ENCODE measurements at places on chromosomes 6 and 20. TPM values are rescaled to one million over a fixed set of nuclear protein-coding genes. Genes with fewer than 3 reads are reported as not detected.

The NKAPL gene
- total RNA-seq, result not detected

The ADGB gene
- total RNA-seq, result not detected

DNA sequence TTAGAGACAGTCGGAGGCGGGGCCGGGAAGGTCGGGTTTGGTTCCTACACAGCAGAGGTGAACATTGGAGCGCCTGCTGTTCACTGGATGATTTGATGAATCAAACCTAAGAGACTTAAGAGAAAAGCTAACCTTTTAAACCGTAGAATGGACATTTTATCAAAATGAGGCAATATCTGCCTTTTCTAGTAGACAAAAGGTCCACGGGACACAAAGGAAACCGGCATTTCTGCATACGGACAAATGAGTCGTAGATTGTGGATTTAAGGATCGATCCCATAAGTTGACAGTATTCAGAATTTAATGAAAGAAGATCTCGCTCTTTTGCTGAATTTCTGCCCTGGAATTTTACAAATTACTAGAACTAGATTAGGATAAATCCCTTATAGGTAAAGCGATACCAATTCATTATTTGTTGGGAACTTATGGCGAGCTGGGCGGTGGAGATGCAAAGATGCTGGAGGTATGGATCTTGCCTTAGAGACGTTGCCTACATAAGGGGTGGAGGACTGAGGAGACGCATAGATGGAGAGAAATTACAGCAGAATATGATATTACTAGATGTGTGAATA is 400 bp downstream of the PAK1IP1 start:
- peak overlapping the region; percentile 73 for H3K4me3 ChIP-seq
- H3K27me3 ChIP-seq, result no peaks in the 10 kb centered on the region
- no peak for DNase-seq
- H3K36me3 ChIP-seq, result peaks cover 25% of the 10 kb centered on the region
- peaks cover 34% of the 10 kb centered on the region for H3K4me1 ChIP-seq
- H3K27ac ChIP-seq, result peak overlapping the region; percentile 90

DNA sequence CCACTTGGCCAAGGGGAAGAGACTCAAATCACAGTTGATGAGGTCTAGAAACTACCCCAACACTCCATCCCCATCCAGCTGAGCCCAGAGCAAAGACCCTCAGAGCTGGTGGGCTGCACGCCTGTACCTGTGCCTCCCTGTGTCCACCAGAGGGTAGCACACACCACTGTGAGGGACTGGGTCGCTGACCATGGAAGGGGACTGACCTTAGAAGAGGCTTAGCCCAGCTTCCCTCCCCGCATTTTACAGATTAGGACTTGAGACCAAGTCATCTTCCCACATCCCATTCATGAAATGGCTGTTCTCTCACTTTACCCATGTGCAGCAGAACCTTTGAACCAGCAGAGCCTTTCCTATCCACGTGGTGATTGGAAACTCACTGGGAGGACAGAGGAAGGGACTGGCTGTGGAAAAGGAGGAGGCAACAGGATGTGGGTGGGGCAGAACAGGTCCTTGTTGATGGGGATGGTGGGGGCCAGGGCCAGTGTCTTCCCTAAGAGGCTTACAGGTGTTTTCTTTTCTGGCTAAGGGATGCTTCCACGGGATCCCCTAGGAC is 44.3 kb downstream of the CPXM1 start:
- H3K27me3 ChIP-seq, result no peaks in the 10 kb centered on the region
- peaks cover 28% of the 10 kb centered on the region for H3K4me1 ChIP-seq
- DNase-seq, result peak; percentile 89
- H3K4me3 ChIP-seq, result no peak overlapping the region
- no peak overlapping the region for H3K27ac ChIP-seq

The PSORS1C1 gene
- total RNA-seq, result 9.6 TPM

The PRDM1 gene
- 27.0 TPM for total RNA-seq

DNA sequence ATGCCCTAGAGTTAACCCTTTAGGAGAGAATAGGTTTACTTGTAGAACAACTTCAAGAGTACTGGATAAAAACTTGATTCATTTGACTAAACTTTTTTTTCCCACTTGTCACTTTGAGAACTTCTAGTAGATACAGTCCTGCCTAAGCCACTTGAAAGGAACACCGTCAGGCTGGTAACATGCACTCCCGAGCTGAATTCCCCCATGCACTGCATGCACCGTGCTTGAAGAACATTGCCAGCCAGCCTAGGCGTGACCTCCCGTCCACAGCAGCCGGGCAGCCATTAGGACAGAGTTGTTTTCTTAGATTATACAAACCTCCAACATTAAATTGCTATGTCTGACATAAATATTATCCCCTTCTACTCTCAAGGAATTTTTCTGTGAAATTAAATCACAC is 52.6 kb downstream of the SMLR1 start:
- H3K36me3 ChIP-seq, result no peaks in the 10 kb centered on the region
- no peak overlapping the region for H3K27ac ChIP-seq
- no peaks in the 10 kb centered on the region for H3K27me3 ChIP-seq
- no peak overlapping the region for H3K4me3 ChIP-seq

GRCh38 chr6:156189195-156189594 is 588.0 kb upstream of the ARID1B start:
- no peak for DNase-seq
- H3K4me1 ChIP-seq, result no peaks in the 10 kb centered on the region
- H3K27ac ChIP-seq, result no peak overlapping the region
- no peaks in the 10 kb centered on the region for H3K27me3 ChIP-seq
- H3K36me3 ChIP-seq, result no peaks in the 10 kb centered on the region

- H3K4me3 ChIP-seq, result no peak overlapping the region
- H3K4me1 ChIP-seq, result no peaks in the 10 kb centered on the region
- H3K27ac ChIP-seq, result no peak overlapping the region
- no peaks in the 10 kb centered on the region for H3K36me3 ChIP-seq
- no peaks in the 10 kb centered on the region for H3K27me3 ChIP-seq
Measured at GRCh38 chr6:75486850-75487518, 6.6 kb downstream of the FILIP1 start.

- no peaks in the 10 kb centered on the region for H3K27me3 ChIP-seq
- H3K36me3 ChIP-seq, result no peaks in the 10 kb centered on the region
- no peak overlapping the region for H3K4me3 ChIP-seq
- peaks cover 2% of the 10 kb centered on the region for H3K4me1 ChIP-seq
- DNase-seq, result no peak
Measured at GRCh38 chr6:75855052-75855451, 106.0 kb downstream of the MYO6 start.

DNA sequence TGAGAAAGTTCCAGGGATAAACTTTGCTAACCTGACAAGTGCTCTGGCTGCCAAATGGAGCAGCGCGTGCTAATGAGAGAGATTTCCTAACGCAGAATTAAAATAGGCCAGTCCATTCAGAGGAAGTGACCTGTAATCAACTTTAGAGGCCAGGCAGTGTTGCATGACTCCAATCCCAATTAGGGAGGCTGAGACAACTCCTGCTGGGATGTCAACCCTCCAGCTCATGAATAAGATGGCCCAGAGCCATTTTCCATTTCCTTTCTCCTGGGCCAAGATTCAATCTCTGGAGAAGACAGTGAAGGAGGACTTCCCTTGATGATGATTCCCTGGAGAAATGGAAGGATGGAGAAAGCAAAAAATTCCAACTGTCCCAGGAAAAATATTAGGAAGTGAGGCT is 241.5 kb upstream of the RNF24 start:
- H3K36me3 ChIP-seq, result no peaks in the 10 kb centered on the region
- no peaks in the 10 kb centered on the region for H3K27me3 ChIP-seq
- no peak overlapping the region for H3K4me3 ChIP-seq
- H3K4me1 ChIP-seq, result no peaks in the 10 kb centered on the region
- H3K27ac ChIP-seq, result no peak overlapping the region

DNA sequence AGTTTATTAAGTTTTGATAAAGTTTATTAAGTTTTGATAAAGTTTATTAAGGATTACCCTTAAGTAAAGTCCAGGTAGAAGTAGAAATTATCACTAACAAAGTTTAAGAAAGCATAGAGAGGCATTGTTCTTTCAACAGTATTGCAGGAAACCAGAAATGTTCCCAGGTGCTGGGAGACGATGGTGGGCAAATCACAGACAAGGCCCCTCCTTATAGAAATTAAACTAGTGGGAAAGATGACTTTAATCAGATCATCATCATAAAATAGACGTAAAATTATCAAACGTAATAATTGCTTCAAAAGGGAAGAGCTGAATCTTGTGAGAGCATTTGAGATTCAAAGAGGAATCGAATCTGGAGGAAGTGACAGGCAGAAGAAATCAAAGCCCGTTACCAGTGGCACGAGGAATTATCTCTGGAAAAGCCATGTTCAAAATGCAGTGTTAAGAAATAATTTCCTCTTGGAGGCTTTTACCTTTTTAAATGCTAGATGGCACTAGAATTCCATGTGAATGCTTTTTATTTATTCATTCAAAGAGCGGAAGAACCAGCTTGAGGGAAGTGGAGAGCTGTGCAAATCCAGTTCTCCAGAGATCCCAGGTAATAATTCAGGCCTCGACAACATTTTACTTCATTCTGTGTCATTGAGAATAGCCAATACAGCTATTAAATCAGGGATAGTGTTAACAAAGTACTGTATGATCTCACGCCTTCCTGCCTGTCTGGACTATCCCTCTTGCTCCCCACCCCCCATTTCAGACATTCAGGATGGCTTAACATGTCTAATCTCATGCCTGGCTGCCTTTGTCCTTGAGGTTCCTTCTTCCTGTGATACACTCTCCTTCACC is 1.0 kb upstream of the APMAP start:
- DNase-seq, result peak; percentile 62
- H3K27ac ChIP-seq, result peak overlapping the region; percentile 89
- H3K4me3 ChIP-seq, result peak overlapping the region; percentile 92
- no peaks in the 10 kb centered on the region for H3K27me3 ChIP-seq

GRCh38 chr6:166834049-166834448 is 122.3 kb downstream of the RNASET2 start:
- no peaks in the 10 kb centered on the region for H3K36me3 ChIP-seq
- no peak overlapping the region for H3K4me3 ChIP-seq
- H3K27me3 ChIP-seq, result no peaks in the 10 kb centered on the region
- H3K4me1 ChIP-seq, result no peaks in the 10 kb centered on the region

GRCh38 chr6:4124351-4124750 is 11.0 kb downstream of the ECI2 start:
- no peaks in the 10 kb centered on the region for H3K4me1 ChIP-seq
- no peaks in the 10 kb centered on the region for H3K36me3 ChIP-seq
- no peaks in the 10 kb centered on the region for H3K27me3 ChIP-seq
- no peak overlapping the region for H3K27ac ChIP-seq

The JPH2 gene
- 13.8 TPM for total RNA-seq

The HAO1 gene
- total RNA-seq, result not detected

DNA sequence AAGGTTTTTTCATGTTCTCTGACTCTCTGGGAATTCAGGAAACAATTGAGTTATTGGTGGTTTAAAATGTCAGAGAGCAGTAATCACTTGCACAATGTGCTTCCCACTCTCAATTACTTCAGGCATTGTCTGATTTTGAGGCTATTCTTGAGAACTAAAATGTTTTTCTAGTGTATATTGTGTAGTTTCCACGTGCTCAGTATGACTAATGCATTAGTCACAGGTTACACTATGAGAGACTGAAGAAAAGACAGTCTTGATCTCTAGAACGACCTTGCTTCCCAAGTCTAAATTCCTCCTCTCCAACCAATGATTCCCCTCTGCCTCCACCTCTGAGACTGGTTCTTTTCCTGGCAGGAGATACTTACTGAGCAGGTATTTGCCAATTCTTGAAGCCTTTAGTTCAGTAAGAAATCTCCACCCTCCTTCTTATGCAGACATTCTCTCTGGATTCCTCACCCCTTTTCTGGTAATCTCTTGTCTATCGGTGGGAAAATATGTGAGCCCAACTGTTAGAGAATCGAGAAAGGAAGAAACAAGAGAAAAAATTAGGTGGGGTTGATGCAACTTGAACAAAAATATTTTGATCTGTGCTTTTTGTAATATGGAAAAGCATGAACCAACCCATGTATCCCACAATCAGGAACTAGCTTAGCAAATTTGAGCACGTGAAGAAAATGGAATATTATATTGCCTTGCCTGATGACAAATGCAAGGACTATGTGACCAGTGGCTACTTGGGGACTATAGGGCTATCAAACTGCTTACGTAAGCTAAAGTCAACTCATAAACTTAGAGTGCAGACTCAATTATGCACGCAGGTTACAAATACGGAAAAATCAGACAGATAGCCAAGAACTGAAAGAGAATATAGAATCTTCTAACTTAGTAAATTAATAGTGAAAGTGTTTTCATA is 61.1 kb upstream of the SLC22A16 start:
- H3K36me3 ChIP-seq, result no peaks in the 10 kb centered on the region
- H3K27me3 ChIP-seq, result no peaks in the 10 kb centered on the region
- peak overlapping the region; percentile 15 for H3K27ac ChIP-seq
- no peak overlapping the region for H3K4me3 ChIP-seq
- H3K4me1 ChIP-seq, result peaks cover 34% of the 10 kb centered on the region

GRCh38 chr20:32509639-32510066 is 75.5 kb downstream of the NOL4L start:
- peaks cover 16% of the 10 kb centered on the region for H3K4me1 ChIP-seq
- no peaks in the 10 kb centered on the region for H3K27me3 ChIP-seq
- no peaks in the 10 kb centered on the region for H3K36me3 ChIP-seq
- no peak for DNase-seq
- H3K27ac ChIP-seq, result no peak overlapping the region

GRCh38 chr6:135224037-135224647 is 43.0 kb downstream of the MYB start:
- no peak overlapping the region for H3K4me3 ChIP-seq
- DNase-seq, result no peak
- H3K36me3 ChIP-seq, result no peaks in the 10 kb centered on the region

GRCh38 chr20:34582911-34583310 is 24.4 kb downstream of the MAP1LC3A start:
- peaks cover 18% of the 10 kb centered on the region for H3K36me3 ChIP-seq
- H3K4me3 ChIP-seq, result no peak overlapping the region
- H3K27ac ChIP-seq, result no peak overlapping the region

- H3K36me3 ChIP-seq, result no peaks in the 10 kb centered on the region
- H3K27me3 ChIP-seq, result no peaks in the 10 kb centered on the region
Measured at GRCh38 chr6:3822747-3823445, 26.3 kb upstream of the FAM50B start.

The COL21A1 gene
- 16.7 TPM for total RNA-seq

DNA sequence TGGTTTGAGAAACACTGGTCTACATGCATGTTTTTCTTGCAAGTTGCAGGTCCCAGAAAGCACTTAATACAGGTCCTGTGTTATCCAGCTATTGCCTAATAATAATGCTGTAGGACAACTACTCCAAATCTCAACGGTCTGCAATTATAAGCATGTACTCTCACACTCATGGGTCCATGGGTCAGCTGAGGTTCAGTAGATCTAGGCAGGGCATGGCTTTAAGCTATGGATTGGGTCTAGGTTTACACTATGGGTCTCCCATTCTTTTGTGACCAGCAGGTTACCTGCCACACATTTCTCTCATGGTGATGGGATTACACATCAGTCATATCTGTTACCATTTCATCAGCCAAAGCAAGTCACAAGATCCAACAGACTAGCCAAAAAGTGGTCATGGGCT is 13.9 kb downstream of the ISM1 start:
- no peak overlapping the region for H3K4me3 ChIP-seq
- no peak overlapping the region for H3K27ac ChIP-seq
- no peaks in the 10 kb centered on the region for H3K36me3 ChIP-seq
- no peaks in the 10 kb centered on the region for H3K27me3 ChIP-seq

The CST5 gene
- total RNA-seq, result not detected

The CCM2L gene
- total RNA-seq, result 8.6 TPM
